ENCODE measurements at places on chromosomes 3 and 15.

DNA sequence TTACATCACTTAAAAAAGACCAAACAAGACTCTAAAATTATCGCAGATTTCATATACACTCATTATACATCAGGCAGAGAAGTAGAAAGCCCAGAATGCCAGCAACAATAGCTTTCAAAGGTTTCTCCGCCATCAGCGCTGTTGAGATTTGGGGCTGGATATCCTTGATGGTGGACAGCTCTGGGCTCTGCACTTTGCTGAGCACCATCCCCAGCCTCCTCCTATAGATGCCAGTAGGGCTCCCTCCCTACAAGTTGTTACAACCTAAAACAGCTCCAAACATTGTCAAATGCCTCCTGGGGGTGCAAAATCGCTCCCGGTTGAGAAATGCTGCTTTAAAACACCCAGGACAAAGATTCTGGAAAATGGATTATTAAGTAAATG lies 73.5 kb downstream of the ATP10A start:
- no peak for DNase-seq

GRCh38 chr3:32862247-32862935 lies 44.6 kb downstream of the TRIM71 start:
- DNase-seq: no peak

DNA sequence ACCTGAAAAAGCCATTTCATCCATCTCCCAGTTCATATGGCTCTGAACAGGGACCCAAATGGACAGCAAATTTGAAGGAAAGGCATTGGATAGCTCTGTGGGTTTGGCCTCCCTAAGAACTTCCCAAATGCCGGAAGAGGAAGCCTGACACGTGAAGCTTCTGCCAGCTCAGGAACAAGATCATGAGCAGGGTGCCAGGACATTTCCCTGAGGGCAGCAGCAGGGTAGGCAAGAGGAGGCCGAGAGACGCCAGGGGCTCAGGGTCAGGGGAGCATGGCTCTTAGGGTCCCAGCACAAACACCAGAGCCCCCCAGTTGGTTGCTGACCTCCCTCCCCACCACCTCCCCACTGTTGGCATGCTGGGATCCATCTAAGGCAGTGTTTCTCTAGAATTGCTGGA lies 187.5 kb downstream of the MEGF11 start:
- no peak for DNase-seq

- no peak for DNase-seq
Measured at GRCh38 chr3:195035345-195036202, 235.4 kb downstream of the XXYLT1 start.

DNA sequence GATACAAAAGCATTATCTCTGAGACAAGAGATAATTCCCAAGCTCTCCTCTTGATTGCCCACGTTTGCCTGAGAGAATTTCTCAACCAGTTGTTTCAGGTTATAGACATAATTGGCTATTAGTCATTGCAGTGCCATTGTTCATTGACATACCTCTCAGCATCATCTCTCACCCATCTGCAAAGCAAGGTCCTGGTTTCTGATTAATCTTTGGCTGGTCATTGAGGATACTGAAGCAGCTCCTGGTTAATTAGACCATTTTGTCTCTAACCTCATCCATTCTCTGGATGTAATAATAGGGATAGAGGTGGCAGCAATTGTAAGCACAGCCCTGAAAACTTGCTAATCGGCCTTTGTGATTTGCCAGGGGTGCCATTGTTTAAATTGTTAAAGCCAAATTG lies 104.2 kb downstream of the CNTN6 start:
- DNase-seq: no peak

All from activated naive CD8-positive, alpha-beta T cell treated with anti-CD3 and anti-CD28 coated beads, Interleukin-2, amount 50 U/mL, for 16 hours (primary cell).